Left ventricle myocardium superior (tissue), 1 donor: ENCODE measurements at places on chromosomes 6 and 20. TPM values are rescaled to one million over a fixed set of nuclear protein-coding genes. Genes with fewer than 3 reads are reported as not detected.

ARMH2 gene
- total RNA-seq = not detected

WFDC10B gene
- total RNA-seq = not detected

DNA sequence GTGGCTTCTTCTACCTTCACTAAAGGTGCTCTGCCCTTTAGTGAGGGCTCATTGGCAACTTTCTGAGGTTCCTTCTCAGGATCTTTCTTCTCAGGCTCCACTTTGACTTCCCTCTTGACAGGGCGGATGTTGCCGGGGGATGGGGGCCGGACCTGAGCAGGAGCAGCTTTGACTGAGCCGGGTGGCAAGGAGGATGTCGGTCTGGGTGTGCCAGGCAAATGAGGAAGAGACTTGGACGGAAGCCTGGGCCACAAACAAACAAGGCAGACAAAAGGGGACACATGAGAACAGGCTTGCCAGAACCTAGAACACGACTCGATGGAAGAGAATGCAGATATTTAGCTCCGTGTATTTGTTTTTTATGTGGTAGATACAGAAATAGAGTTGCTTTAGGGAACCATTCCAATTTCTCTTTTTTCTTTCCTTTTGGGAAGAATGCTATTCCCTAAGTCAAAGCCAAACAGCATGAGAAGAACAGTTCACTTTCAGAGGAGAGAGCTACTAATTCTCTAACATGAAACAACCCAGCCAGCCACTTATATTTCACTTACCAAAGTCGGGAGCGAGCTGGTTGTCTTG lies 76.2 kb upstream of the BCLAF1 start:
- DNase-seq = peak; percentile 69

- DNase-seq = no peak
Measured at GRCh38 chr6:118625833-118626232, 25.6 kb downstream of the CEP85L start.

DNA sequence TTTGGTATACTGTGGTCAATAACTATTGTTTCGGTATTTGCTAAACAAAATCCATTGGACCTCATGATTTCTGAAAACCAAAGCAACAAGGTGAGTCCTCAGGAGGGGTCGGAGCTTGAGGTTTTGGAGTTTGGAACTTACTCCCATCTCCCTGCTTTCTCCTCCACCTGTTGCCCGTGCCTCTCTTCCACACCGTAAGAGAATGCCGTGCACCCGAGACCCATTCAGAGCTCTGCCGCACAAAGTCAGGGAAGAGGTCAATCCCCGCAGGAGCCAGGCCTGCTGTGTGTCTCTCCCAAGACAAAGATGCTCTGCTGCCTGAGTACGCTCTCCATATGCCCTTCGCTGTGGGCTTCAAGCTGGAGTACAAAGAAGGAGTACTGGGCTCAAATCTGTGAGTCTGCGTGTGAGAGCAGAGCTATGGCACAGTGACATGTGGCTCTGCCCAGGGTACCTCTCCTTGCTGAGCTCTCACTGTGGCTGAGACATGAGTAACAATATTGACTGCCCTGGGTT lies 23.9 kb downstream of the PXDC1 start:
- DNase-seq = no peak

- DNase-seq = no peak
Measured at GRCh38 chr6:43871933-43872332, 101.9 kb downstream of the VEGFA start.

GRCh38 chr6:158815379-158815724 lies 3.8 kb downstream of the EZR start:
- DNase-seq = no peak

- DNase-seq = no peak
Measured at GRCh38 chr6:54987633-54988290, 141.2 kb downstream of the FAM83B start.

- peak; percentile 70 for DNase-seq
Measured at GRCh38 chr6:42453654-42454427, 2.1 kb upstream of the TRERF1 start.
